ENCODE measurements at places on chromosomes 2 and 18. TPM values are rescaled to one million over a fixed set of nuclear protein-coding genes. Genes with fewer than 3 reads are reported as not detected.
A peak's percentile ranks its signal among the peaks of the same experiment; 100 is the strongest.

DNA sequence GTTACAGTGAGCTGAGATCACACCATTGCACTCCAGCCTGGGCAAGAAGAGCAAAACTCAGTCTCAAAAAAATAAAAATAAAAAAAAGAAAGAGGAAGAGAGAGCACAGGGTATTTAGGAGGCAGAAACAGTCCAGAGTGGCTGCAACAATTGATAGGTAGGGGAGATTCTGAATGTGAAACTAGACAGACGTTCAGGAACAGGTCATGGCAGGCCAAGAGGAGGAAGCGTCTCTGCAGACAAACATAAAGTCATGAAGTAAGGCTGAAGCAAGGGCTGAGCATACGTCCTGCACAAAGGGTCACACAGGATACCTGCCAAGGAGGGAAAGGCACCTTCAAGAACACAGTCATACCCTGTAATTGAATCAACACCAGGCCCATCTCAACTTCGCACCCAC, 64.1 kb upstream of the ZNF532 start:
- no peak for DNase-seq

GRCh38 chr18:37335409-37335736, 230.2 kb downstream of the CELF4 start:
- no peak for DNase-seq

- DNase-seq: no peak
These were observed 163.3 kb upstream of the CDH7 start for GRCh38 chr18:65587491-65587890.

- no peak for DNase-seq
These were observed 24.6 kb downstream of the PTRHD1 start for GRCh38 chr2:24768601-24769000.

DNA sequence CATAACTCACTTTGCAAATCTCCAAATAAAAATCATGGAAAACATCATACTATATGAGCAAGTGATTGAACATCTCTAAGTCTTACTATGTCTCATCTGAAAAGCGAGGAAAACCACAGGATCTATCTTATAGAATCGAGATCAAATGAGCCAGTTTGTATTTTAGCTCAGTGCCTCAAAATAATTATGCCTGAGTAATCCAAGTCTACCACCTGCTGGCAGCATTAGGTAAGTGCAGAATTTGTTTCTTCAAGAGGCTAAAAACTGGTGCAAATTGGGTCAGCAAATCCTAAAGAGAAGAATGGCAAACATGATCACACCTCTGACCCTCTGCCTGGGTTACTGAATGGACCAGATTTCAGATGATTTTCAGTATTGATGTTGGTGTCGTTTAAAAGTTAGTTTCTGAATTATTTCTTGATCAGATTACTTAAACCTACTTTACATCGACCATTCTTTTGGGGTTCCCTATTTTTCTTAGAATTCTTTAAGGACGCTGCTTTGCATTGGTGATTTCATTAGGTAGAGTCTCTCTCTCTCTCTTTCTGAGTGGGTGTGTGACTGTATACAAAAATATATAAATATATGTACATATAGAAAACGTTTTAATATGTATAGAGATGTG, 12.7 kb upstream of the FHOD3 start:
- no peak for DNase-seq

GRCh38 chr2:226124548-226125011, 675.0 kb downstream of the IRS1 start:
- DNase-seq: no peak

GRCh38 chr2:54634021-54634420, 89.4 kb upstream of the EML6 start:
- DNase-seq: no peak

GRCh38 chr2:42859006-42859552, 66.7 kb upstream of the HAAO start:
- DNase-seq: no peak

DNA sequence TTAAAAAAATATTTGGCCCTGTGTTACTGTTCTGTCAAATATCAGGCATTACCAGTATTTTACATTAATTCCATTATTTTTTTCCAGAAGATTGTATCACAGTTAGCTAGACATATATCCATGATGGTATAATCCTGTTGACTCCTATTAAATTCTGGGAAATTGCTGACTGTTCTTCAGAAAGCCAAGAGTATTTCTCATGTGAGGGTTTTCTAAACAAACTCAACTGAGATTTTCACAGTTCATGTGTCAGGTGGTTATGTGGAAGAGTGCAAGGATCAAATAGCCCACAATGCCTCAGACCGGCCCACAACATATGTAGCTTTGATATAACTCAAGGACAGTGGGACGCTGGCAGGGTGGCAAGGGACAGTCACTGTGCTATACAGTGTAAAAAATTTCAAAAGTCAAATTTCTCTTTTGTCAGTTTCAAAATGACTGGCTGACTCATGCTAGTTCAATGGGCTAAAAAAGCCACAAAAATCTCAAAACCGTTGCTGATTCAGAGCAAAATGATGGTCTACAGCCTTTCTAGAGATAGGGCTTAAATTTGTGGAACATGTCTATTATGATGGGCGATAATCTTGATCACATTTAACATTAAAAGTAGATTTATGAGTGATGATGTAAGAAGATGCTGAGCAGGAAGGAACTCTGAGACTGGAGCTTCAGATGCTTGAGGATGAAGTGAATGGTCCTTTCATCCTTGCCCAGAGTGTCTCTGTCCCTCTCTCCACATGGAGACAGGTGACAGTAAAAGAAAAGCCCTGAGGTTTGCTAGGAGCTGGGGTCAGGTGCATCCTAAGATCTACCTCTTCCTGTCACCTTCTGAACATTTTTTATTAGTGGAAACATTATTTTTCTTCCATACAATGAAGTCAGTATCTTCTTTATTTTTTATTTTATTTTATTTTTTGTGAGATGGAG, 175.8 kb upstream of the PIEZO2 start:
- no peak for DNase-seq

DNA sequence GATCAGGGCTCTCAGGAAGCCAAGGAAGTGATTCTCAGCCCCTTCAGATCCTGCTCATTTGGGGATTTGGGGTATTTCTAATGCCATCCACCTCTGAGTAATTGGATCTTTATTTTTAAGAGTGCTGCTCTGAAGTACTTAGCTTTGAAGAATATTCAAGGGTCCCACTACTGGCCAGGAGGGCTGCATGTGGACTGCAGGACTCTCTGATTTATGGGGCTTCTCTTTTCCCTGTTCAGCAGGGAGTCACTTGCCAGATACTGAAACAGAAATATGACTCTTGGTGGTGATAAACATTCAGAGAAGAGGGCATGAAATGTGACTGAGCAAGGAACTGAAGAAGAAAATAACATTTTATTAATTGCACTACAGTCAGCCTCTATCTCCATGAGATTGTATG, 138.5 kb downstream of the MTX2 start:
- no peak for DNase-seq

GRCh38 chr2:231393149-231394131, 2.1 kb upstream of the B3GNT7 start:
- no peak for DNase-seq

DNA sequence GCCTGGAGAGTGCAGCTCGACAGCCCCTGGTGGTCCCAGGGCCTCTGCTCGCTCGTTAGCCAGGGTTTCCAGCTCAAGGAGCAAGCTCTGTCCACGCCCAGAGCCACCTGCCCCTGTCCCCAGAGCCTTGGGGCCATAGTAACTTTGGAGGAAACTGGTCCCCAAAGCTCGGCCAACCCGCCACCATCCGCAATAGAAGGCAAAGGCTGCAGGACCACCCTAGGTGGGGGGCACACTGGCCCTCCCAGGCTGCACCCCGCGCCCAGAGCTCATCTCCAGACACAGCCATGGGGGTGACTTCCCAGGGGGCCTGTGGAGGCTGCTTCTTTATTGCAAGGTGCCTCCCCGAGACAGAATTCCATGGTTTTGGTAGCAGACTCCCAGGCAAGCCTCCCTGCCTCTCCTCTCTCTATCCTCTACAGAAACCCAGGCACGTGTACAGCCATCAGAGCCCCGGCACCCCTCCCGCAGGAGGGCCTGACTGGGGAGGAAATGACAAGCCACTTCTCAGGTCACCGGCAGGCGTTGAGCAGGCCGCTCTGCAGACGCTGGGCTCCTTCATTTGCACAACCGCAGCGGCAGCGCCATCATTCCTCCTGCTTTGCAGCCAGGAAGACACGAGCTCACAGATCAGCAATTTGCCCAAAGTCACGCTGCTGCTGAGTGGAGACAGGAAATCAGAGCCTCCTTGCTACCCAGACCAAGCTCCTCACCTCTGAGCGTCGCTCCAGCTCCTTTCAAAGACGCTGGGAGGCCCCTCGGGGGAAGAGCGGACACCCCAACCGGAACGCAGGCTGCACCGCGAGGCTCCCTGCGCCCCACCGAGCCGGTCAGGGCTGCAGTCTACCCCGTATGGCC, 80.2 kb downstream of the NDUFA10 start:
- DNase-seq: peak; percentile 80

DNA sequence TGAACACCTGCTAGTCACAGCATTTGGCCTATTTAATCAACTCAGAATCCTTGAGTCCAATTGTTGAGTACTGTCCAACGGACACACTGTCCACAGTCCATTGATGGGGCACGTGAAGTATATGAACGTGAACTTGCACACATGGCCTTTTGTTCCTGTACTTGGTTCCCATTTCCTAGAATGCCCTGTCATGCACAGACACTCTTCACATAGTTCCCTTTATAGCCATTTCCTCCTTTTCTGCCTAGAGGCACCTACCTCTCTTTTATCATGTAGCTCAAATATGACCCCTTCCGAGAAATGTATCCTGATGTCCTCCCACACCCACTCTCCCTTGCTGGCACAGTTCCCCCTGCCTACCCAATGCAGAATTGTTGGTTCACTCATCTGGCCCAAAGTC, 8.7 kb upstream of the CRYGA start:
- DNase-seq: no peak

DNA sequence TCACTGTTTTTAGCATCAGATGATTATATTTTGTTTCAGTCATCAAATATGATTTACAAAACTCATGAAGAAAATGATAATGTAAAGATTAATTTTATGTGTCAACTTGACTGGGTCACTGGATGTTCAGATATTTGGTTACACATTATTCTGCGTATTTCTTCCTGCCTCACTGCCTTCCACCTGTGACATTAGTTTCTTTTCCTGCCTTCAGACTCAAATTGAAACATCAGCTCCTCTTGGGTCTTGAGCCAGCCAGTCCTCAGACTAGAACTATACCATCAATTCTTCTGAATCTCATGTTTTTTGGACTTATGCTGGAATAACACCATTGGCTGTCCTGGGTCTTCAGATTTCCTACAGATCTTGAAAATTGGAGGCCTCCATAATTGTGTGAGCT, 96.7 kb downstream of the ZNF385B start:
- no peak for DNase-seq

DNA sequence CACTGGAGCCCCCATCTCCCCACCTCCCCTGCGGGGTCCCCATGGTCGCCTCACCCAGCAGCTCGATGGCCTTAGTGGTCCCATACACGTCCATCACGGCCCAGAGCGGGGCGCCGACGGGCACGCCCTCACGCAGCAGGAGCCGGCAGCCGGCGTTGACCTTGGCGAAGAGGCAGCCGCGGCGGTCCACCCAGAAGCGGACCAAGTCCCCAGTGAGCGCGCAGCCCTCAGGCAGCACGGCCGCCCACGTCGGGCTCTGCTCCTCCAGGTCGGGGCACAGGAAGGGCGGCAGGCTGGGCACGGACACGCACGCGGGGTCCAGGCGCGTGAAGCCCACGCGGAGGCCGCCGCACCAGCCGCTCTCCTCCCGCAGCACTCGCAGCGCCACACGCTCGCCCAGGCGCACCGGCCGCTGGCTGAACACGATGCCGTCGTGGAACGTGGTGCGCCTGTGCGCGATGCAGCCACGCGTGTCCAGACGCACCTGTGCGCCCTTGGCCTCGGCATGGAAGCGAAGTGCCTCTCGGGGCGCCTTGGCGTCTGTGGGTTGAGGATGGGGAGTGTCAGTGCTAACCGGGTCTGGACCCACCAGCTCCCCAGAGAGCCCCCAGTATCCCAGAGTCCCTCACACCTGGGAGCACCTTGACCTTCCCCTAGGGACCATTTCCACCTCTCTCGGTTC, 4.6 kb downstream of the NEURL3 start:
- DNase-seq: no peak

DNA sequence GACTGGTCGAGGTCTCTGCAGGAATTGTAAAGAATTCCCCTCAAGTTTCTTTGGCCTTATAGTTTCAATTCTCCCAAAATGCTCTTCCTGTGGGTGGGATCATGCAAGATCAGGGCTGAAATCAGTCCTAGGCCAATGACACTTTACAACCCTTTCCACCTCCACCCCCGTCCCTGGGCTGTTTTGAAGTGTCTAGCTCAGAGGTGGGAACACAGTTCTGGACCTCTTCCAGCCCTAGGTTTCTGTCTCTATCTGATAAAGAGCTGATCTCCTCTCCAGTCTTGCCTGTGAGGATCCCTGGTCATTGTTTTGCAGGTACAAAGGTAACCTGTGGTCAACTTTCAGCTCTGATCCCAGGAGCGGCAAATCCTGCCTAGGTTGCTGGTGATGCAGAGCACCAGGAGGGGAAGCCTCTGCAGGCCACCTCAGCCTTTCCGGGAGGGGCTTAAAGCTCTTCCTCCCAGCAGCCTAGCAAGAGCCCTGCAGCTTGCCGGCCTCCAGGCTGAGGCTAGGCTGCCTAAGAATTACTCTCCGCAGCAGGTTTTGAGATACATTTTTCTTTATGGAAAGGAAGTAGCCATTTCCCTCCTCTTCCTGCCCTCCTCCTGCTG, 69.8 kb upstream of the WIPF1 start:
- no peak for DNase-seq

Gene TLX2
- not detected for total RNA-seq

Gene NPHP1
- total RNA-seq: 3.9 TPM

Gene UNC80
- not detected for total RNA-seq

Gene DTNB
- 16.8 TPM for total RNA-seq

Gene MARCHF4
- total RNA-seq: 0.13 TPM

Gene PARD6G
- total RNA-seq: 3.8 TPM

Gene ICOS
- 0.49 TPM for total RNA-seq

Gene VIT
- total RNA-seq: 29.2 TPM
